Adrenal gland (tissue), 19 donors: ENCODE measurements at places on chromosomes 5 and 9. TPM values are rescaled to one million over a fixed set of nuclear protein-coding genes. Genes with fewer than 3 reads are reported as not detected.

SSNA1 gene
- total RNA-seq, result 52.3 TPM

IRX2 gene
- total RNA-seq, result not detected

TTC16 gene
- total RNA-seq, result 0.61 TPM

IL7R gene
- total RNA-seq, result 4.9 TPM

TCERG1 gene
- 55.1 TPM for total RNA-seq

SMIM33 gene
- total RNA-seq, result not detected

SNX18 gene
- total RNA-seq, result 48.2 TPM

ZNF354C gene
- 2.8 TPM for total RNA-seq

FAM200C gene
- total RNA-seq, result 8.7 TPM

PRLR gene
- total RNA-seq, result 105 TPM

STPG3 gene
- total RNA-seq, result not detected

DNA sequence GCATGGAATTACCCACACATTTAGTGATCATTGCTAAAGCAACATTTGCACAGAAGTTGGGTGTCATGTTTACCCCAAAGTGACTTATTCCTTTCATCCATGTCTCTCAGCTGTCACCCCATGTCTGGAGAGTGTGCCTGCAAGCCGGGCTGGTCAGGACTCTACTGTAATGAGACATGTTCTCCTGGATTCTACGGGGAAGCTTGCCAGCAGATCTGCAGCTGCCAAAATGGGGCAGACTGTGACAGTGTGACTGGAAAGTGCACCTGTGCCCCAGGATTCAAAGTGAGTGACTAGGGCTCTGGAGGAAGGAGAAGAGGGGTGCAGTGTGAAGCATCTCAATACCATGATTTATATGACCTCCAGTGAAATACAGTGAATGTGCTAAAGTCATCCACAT, 99.9 kb upstream of the PRRC1 start:
- no peak overlapping the region for H3K27ac ChIP-seq
- DNase-seq, result no peak
- H3K27me3 ChIP-seq, result no peaks in the 10 kb centered on the region
- no peak overlapping the region for H3K4me3 ChIP-seq
- no peaks in the 10 kb centered on the region for H3K4me1 ChIP-seq

- H3K27ac ChIP-seq, result no peak overlapping the region
- no peaks in the 10 kb centered on the region for H3K4me1 ChIP-seq
- no peak overlapping the region for H3K4me3 ChIP-seq
- no peak for DNase-seq
- no peaks in the 10 kb centered on the region for H3K27me3 ChIP-seq
Measured at GRCh38 chr5:131366428-131366827, 102.6 kb downstream of the CDC42SE2 start.

- no peaks in the 10 kb centered on the region for H3K27me3 ChIP-seq
- DNase-seq, result no peak
- no peaks in the 10 kb centered on the region for H3K36me3 ChIP-seq
- no peaks in the 10 kb centered on the region for H3K4me1 ChIP-seq
Measured at GRCh38 chr9:98652741-98653140, 56.0 kb downstream of the GABBR2 start.

DNA sequence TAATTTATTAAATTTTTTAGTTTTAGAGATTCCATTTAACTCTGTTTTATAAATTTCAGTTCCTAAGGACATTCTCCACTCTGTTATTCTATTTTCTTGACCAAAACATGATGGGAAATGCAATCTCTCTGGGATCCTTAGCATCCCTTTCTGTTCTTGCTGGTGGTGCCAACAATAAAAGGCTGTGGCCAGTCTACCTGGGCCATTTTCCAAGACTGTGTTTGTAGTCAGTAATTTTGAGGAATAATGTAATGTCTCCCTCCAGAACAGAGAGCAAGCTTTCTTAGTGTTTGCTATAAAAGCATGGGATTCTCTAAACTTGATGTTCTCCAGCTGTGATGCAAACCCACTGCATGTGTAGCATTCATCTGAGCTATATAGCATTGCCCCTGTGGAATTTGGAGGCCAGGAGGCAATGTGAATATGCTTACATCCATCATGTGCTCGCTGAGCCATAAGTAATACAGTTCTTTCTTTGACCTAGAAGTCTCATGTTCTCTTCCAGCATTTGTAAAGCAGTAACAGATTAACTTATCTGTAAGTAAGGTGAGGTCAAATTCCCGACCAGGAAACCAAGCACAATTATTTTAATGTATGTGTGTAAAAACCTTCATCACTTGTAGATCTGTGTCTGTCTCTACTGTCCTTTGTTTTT, 211.5 kb upstream of the TAS2R1 start:
- no peaks in the 10 kb centered on the region for H3K27me3 ChIP-seq
- DNase-seq, result no peak
- no peaks in the 10 kb centered on the region for H3K36me3 ChIP-seq
- no peaks in the 10 kb centered on the region for H3K4me1 ChIP-seq
- H3K27ac ChIP-seq, result no peak overlapping the region

GRCh38 chr5:156947925-156948324, 15.1 kb downstream of the TIMD4 start:
- no peak for DNase-seq
- no peaks in the 10 kb centered on the region for H3K4me1 ChIP-seq
- H3K27ac ChIP-seq, result no peak overlapping the region
- H3K4me3 ChIP-seq, result no peak overlapping the region

DNA sequence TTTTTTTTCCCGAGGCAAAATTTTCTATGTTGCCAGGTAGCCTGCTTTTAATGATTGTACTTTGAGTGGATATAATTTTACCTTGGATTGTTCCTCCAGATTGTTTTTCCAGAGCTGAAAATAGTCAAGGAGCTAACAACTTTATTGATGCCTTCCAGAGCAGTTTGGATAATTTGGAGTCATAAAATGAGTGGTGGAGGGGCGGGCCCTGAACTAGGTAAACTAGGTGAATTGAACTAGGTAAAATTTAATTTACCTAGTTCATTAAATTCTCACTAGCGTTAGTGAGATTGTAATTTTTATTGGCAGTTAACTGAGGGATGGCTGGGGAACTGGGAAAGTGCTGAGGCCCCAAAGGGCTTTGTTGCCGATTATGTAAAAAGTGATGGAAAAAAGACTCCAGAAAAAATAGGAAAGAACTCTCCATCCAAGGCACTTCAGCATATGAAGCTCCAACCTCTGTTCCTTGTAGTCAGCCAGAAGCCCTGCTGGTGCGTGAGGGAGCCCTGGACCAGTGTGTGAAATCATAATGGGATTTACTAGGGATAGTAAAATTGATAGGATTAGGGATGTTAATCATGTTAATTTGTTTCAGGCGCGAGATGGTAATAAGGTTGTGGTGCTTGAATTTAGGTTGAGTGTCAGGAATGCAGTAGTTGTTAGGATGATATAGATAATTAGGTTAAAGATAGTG, 1.7 kb downstream of the DNAJC25 start:
- no peaks in the 10 kb centered on the region for H3K27me3 ChIP-seq
- no peak overlapping the region for H3K27ac ChIP-seq
- H3K4me1 ChIP-seq, result peaks cover 17% of the 10 kb centered on the region
- peak overlapping the region; percentile 99 for H3K4me3 ChIP-seq
- H3K36me3 ChIP-seq, result no peaks in the 10 kb centered on the region
- no peak for DNase-seq

GRCh38 chr9:120327322-120327721, 252.6 kb downstream of the CDK5RAP2 start:
- H3K36me3 ChIP-seq, result no peaks in the 10 kb centered on the region
- no peak overlapping the region for H3K27ac ChIP-seq
- no peaks in the 10 kb centered on the region for H3K27me3 ChIP-seq
- DNase-seq, result no peak
- H3K4me1 ChIP-seq, result no peaks in the 10 kb centered on the region
- no peak overlapping the region for H3K4me3 ChIP-seq

- DNase-seq, result no peak
- H3K4me1 ChIP-seq, result peaks cover 14% of the 10 kb centered on the region
- no peaks in the 10 kb centered on the region for H3K27me3 ChIP-seq
- no peaks in the 10 kb centered on the region for H3K36me3 ChIP-seq
- no peak overlapping the region for H3K27ac ChIP-seq
Measured at GRCh38 chr5:42807722-42808447, 3.8 kb downstream of the SELENOP start.

DNA sequence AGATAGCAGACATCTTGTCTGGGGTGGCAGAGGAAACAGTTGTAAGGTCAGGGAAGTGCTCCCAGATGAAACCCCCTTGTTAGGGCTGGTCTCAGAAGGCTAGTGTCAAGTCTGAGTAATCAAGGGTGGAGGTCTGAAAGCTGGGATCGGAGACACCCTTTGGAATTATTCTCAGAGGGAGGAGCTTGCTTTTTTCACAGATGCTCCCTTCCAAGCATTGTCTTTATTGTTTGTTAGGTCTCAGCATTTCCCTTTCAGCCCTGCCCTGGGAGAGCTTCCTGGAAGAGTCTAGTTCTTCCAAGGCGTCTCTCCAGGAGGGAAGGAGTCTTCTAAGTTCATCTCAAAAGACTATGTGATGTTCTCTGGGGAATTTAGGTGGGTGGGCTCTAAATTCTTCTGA, 3.2 kb downstream of the TEK start:
- H3K4me3 ChIP-seq, result no peak overlapping the region
- no peaks in the 10 kb centered on the region for H3K27me3 ChIP-seq
- H3K27ac ChIP-seq, result no peak overlapping the region
- no peaks in the 10 kb centered on the region for H3K4me1 ChIP-seq

- H3K27me3 ChIP-seq, result no peaks in the 10 kb centered on the region
- H3K4me1 ChIP-seq, result peaks cover 22% of the 10 kb centered on the region
- DNase-seq, result no peak
- no peak overlapping the region for H3K4me3 ChIP-seq
- no peak overlapping the region for H3K27ac ChIP-seq
Measured at GRCh38 chr5:439636-440035, 3.3 kb upstream of the EXOC3 start.

DNA sequence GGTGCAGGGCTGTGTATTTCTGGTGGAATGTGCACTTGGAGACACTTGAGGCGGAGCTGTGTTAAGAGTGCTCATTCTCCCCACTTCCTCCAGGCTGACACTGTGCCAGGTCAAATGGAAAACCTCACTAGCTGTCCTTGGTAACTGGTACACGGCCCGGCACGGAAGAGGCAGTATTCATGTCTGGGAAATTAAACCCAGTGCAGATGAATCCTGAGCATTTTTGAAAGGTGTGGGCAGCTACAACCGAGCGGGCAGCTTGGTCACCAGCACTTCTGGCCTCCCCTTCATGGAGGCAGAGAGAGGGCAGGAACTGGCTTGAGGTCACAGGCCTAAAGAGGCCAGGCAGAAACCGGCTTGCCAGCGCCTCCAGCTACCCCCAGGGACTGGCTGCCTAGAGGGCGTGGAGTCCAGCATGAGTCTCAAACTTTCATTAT, 1.6 kb downstream of the CLPTM1L start:
- peaks cover 33% of the 10 kb centered on the region for H3K36me3 ChIP-seq
- H3K4me3 ChIP-seq, result no peak overlapping the region
- DNase-seq, result no peak
- H3K4me1 ChIP-seq, result peaks cover 23% of the 10 kb centered on the region
- H3K27ac ChIP-seq, result no peak overlapping the region

- no peak for DNase-seq
- H3K27ac ChIP-seq, result no peak overlapping the region
- H3K4me3 ChIP-seq, result no peak overlapping the region
- no peaks in the 10 kb centered on the region for H3K36me3 ChIP-seq
- H3K4me1 ChIP-seq, result no peaks in the 10 kb centered on the region
- no peaks in the 10 kb centered on the region for H3K27me3 ChIP-seq
Measured at GRCh38 chr9:93204470-93205043, 20.6 kb downstream of the WNK2 start.

- H3K4me3 ChIP-seq, result no peak overlapping the region
- H3K27ac ChIP-seq, result no peak overlapping the region
- no peak for DNase-seq
- no peaks in the 10 kb centered on the region for H3K4me1 ChIP-seq
Measured at GRCh38 chr5:160524827-160525226, 103.2 kb downstream of the PTTG1 start.

- no peak overlapping the region for H3K27ac ChIP-seq
- no peak overlapping the region for H3K4me3 ChIP-seq
- H3K27me3 ChIP-seq, result no peaks in the 10 kb centered on the region
- H3K4me1 ChIP-seq, result no peaks in the 10 kb centered on the region
- DNase-seq, result no peak
Measured at GRCh38 chr5:106699198-106699597, 971.5 kb downstream of the EFNA5 start.

DNA sequence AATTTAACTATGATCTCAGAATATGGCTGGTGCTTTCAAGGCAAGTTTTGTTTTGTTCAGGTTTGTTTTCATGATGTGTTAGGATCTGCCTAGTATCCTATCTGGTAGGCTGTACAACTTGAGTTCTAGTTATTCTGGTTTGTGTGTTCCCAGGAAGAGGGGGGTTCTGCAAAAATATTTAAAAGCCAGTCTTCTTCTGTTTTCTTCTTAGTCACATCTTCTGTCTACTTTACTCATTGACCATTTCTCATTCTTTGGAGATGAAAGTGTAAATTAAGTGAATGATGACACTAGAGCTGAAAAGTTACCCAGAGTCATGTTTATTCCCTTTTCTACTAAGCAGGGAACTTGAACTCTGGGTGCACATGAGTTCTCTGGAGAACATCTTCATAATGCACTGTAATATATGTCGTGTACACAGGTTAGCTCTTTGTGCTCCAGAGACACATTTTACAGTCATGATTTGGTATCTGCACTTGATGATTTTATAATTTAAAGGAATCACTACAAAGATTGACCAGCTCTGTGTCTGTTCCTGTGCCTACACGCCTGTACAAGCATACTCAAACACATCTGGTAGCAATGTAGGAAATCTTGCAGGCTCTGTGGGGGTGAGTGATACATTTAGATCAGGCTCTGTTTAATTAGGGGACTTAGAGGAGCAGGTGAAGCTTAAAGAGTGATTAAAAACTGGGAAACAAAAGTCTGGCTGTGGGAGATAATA, 5.0 kb downstream of the SMAD5 start:
- H3K36me3 ChIP-seq, result no peaks in the 10 kb centered on the region
- H3K4me1 ChIP-seq, result no peaks in the 10 kb centered on the region
- H3K27me3 ChIP-seq, result no peaks in the 10 kb centered on the region
- DNase-seq, result no peak
- H3K27ac ChIP-seq, result no peak overlapping the region
- H3K4me3 ChIP-seq, result no peak overlapping the region

DNA sequence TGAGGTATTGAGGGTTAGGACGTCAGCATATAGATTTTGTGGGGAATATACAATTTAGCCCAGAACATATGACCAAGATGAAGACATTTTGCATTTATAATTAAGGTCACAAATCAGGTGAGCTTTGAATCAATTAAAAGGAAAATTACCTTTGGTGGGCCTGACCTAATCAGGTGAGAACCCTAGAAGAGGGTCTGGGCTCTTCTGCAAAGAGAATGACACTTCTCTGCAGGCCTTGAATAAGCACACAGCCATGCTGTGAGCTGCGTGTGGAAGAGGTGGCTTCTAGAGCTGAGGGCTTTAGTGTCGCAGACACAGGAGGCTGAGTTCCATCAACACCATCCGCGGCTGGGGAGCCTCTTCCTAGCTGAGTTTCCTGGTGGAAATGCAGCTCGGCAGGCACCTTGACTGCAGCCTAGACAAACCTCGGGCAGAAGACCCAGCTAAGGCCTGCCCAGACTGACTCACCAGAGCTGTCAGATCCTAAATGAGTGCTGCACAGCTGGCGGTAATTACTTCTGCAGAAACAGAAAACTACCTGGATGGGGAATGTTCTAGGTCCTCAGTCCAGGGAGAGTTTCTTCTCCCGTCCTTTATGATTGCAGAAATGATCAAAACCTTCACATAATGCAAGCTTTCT, 287.5 kb upstream of the IRX1 start:
- H3K27me3 ChIP-seq, result no peaks in the 10 kb centered on the region
- H3K27ac ChIP-seq, result no peak overlapping the region
- no peaks in the 10 kb centered on the region for H3K4me1 ChIP-seq
- H3K36me3 ChIP-seq, result no peaks in the 10 kb centered on the region
- DNase-seq, result no peak
